Body of pancreas (tissue), 4 donors: ENCODE measurements at places on chromosomes 3 and 15.

- DNase-seq: no peak
Observed at GRCh38 chr3:49641921-49642707, 32.0 kb upstream of the APEH start.

DNA sequence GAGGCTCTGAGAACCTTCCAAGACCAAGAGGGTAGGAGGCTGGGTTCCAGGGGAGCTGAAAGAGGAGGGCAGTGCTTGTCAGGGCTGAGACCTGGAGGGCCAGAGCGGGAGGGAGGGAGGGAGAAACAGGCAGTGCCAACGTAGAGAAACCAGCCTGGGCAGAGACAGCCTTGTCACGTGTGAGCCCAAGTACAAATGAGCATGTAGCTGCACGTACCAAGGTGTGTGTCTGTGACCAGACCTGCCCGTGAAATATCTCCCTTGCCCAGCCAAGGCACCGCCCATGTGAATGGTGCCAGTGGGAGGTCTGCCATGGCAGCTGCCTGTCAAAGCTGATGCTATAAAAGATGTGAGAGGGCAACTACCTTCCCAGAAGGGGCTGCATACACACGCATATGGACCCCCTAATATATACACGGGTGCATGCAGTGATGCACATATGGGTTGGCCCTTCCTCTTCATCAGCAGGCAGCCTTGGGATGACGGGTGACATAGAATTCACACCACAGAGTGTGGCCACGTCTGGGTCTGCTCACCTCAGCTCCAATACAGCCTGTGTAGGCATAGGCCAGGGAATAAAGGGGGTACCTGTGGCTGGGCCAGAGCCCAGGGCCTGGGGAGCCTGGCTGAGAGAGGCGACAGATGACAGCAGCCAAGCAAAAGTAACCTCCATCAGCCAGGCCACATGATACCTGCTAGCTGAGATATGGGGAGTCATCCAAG lies 7.8 kb upstream of the CTDSPL start:
- no peak for DNase-seq

GRCh38 chr3:40753951-40754350 lies 229.2 kb downstream of the ZNF621 start:
- no peak for DNase-seq

DNA sequence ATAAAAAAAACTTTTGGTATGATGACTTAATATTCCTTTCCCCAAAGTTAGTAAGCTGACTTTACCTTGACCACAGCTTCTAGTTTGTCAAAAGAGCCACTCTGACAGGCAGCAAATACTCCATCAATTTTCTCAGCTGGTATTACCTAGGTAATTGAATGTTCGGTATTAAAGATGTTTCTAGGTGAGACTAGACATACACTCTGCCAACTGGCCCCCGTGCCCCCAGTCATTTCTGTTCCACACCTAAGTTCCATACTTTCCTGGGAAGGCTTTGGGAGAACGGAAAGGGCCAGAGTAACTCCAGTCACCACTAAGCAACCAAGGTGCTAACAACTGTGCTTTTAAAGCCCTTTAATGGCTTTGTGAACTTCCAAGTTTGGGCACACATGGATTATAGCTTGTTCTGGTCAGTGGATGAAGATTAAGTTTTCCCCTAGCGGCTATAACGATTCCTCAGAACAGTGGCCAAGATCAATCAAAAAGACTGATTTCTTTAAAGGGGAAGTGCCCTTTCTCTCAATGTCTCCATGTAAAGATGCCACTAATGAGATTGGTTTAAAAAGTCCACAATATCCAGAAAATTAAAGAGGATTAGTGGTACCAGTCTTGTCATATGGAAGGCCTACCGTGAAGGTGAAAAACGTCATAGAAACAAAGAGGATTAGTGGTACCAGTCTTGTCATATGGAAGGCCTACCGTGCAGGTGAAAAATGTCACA lies 7.0 kb downstream of the EIF4A2 start:
- no peak for DNase-seq

DNA sequence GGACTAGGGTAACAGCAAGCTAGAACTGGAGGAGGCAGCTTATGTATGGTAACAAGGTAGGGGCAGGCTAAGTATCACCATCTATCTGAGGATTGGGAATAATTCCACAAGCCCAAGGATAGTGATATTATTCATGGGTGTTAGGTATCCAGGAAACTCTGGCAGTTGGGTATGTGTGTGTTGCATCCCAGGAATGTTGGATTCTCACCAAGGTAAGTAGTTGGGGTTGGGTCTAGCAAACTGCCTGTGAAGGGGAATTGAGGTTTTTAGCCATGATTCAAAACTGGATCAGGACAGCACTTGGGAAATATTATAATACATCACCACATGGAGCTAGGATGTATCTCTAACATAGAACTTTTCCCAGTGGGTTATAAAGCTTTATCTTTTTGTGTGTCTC lies 626.4 kb upstream of the GOLIM4 start:
- no peak for DNase-seq

DNA sequence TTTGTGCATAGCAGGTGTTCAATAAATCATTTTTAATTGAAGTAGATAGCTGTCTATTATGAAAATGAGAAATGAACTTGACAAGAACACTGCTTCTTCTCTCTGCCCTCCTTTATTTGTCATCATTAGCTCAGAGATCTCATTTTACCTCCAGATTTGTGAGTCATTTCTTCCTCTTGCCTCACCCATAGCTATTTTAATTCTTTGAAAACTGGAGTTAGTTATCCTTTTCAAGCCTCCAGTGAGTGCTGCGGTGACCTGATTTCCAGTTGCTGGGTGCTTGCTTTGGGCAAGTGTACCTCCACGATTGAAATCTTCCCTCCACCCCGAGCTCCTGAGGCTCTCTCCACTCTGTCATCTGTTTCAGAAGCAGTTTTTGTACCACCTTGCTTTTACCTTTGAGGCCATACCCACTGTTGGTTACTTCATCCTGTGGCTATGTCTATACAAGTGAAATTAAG lies 114.6 kb downstream of the NFKBIZ start:
- no peak for DNase-seq

DNA sequence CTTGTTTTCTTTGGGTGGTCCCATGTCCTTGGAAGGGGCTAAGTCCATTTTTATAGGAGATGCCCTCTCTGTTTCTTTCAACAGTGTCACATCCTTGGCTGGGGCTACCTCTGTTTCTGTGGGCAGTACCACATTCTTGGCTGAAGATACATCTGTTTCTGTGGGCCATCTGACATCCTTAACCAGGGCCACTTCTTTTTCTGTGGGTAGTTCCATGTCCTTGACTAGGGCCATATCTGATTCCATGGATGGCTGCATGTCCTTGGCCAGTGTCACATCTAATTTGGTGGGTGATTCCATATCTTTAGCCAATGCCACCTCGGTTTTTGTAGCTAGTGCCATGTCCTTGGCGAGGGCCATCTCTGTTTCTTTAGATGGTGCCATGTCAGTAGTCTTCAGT lies 99.5 kb downstream of the MAP4 start:
- DNase-seq: no peak

GRCh38 chr15:66846811-66847210 lies 144.8 kb downstream of the SMAD6 start:
- DNase-seq: no peak

DNA sequence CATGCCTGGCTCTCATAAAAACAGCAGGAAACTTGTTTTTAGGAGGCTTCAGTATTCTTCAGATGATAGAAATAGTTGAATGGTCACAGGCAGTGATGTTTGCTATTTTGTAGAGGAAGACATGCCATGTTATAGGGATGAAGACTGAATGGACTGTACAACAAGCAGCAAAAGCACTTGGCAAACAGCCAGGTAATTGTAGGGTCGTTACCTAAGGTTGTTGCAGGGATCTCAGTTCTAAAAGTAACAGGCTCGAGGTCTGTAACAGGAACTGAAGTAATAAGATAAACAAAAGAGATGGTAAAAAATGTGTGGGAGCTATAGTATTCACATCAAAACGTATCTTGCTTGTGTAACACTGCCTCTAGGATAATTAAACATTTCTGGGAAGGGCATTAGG lies 116.3 kb downstream of the TFG start:
- DNase-seq: no peak

- no peak for DNase-seq
Observed at GRCh38 chr3:25229586-25229985, 198.5 kb upstream of the RARB start.

- no peak for DNase-seq
Observed at GRCh38 chr15:60972866-60973265, 256.2 kb downstream of the RORA start.

DNA sequence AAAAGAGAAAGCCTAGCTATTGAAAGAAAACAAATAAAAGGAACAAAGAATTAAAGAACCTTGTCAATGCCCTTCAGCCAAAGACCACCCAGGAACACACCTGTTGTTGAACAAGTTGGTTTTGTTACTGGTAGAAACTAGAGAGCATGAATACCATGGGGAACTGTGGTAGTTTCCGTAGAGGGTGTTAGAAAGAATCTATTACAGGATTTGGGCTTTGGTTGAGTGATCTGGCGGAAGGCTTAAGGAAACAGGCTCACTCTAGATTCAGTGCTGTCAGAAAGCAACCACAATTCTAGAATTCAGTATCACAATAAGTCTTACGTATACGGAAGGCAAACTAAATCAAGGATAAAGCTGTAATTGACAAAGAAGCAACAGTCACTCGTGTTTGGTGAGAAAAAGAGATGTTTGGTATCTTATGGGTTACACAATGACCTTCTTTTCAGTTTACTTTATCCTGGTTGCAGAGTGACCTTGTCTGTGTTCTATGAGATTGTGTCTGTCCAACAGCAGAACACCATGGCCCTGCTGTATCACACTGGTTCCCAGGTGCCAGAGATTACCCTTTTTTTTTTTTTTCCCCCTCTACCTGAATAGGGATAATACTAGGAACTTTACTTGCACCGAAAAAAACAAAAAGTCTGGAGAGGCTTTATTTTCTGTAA lies 265.9 kb downstream of the SHQ1 start:
- DNase-seq: peak; percentile 46

DNA sequence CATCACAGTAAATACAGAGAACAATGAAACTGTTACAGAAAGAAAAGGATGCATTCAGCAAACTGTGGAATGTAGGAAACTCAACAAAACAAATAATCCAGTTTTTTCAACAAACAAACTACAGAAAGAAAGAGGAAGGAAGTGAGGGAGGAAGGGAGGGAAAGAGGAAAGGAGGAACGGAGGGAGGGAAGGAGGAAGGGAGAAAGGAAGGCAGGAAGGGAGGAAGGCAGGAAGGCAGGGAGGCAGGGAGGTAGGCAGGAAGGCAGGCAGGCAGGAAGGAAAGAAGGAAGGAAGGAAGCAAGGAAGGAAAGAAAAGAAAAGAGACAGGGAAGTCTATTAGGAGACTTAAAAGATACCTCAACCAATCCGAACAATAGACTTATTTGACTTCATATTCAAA lies 135.7 kb downstream of the EFHB start:
- no peak for DNase-seq

- DNase-seq: no peak
Observed at GRCh38 chr3:42066516-42067181, 24.5 kb upstream of the TRAK1 start.

DNA sequence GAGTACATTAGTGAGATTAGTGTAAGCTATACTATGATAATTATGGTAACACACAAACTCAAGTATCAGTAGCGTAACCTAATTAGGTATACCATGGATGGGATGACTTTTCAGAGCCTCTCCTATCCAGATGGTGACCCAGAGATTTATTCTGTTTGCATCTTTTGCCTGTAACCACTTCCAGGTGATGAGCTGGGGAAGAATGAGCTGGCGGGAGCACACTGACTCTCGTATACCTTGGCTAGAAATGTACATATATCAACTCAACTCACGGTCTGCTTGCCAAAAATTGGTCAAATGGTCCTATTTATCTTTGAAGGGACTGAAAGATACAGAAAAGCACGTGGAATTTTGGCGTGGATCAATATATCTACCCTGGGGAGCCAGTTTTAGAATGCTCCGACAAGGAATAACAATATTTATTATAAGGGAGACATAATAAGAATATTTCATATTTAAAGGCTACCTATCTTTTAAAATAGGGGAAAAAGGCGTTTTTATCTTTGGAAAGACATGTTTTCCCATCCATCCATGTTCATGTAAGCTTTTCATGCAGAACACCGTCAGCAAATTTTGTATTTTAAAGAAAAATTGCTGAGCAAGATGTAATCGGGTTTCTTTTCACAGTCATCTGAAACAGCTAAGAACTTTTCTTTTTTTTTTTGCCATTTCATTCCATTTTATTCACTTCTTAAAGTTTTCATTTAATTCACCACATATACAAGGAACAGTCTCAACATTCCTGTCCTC lies 502.6 kb upstream of the CBLB start:
- DNase-seq: no peak

DNA sequence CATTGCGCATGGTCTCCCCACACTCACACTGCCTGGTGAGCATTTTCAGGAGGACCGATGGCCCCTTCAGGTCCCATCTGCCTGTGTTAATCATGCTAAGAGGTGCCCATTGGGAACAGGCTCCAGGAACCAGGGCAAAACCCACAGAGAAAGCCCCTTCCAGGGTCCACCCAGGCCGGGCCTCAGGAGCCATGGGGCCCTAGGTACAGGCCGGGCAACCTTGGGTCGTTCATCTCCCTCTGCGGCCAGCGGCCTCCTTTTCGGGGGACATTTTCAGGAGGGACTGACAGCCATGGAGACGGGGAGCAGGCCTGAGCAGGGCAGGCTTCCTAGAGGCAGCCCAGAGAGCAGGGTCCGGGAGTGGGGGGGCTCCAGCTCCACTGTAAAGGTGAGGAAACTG lies 68.0 kb upstream of the TAMM41 start:
- no peak for DNase-seq

DNA sequence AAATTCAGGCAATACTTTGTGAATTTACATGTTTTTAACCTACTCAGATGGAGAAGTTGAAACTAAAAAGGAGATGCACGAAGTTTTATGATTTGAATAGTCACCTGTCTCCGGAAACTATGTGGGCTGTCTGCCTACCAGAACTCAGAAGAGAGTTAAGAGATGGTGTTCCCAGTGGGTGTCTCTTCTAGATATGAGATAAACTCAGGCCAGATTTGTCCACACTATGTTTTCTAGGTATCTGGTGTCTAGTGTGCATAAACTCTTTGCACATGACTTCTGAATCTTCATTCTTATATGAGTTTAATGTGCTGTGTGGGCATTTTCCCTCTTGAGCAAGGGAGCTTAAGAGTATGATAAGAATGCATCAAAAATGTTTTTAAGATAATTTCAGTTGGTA lies 222.8 kb downstream of the FOXP1 start:
- DNase-seq: no peak

DNA sequence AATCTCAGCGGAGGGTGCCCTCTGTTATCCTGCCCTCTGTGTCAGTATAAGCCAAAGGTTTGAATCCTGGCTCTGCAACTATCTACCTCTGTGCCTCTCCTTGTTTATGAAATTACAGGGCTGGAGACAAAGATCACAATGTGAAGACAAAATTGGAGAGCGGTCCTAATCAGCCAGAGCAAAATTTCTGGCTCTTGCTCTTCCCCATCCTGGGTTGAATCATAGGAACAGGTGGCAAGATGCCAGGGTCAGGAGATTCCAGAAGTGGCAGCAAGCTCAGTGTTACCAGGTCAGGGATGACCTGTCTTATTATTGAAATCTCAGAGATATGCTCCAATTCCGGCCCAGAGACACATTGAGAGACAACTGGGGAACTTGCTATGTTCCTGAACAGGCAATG lies 2.3 kb upstream of the CCR2 start:
- DNase-seq: peak; percentile 13
